Fibroblast of skin of right quadriceps (primary cell): ENCODE measurements at places on chromosomes 1 and 21.
A peak's percentile ranks its signal among the peaks of the same experiment; 100 is the strongest.

- no peak for DNase-seq
Observed at GRCh38 chr21:14751602-14752344, 205.7 kb upstream of the SAMSN1 start.

DNA sequence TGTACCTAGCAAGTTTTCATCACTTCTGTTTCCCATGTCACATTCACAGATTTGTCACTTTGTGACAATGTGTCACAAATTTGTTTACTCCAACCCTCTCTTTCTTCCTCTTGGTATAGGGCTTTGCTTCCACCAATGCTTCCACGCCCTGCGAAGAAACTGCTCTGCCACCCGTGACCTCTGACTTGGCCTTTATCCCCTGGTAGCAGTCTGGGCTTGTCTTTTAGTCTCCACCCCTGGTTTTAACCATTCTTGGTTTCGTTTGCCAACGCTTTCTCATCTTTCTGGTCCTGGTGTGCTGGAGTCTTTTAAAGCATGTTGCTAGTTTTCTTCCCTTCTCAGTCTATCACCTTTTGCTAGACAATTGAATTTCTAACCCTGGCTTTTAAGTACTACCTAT is 8.1 kb downstream of the TACSTD2 start:
- DNase-seq = no peak

GRCh38 chr1:184044603-184045376 is 6.7 kb upstream of the TSEN15 start:
- DNase-seq = no peak

GRCh38 chr1:83769072-83769471 is 229.9 kb downstream of the TTLL7 start:
- no peak for DNase-seq

DNA sequence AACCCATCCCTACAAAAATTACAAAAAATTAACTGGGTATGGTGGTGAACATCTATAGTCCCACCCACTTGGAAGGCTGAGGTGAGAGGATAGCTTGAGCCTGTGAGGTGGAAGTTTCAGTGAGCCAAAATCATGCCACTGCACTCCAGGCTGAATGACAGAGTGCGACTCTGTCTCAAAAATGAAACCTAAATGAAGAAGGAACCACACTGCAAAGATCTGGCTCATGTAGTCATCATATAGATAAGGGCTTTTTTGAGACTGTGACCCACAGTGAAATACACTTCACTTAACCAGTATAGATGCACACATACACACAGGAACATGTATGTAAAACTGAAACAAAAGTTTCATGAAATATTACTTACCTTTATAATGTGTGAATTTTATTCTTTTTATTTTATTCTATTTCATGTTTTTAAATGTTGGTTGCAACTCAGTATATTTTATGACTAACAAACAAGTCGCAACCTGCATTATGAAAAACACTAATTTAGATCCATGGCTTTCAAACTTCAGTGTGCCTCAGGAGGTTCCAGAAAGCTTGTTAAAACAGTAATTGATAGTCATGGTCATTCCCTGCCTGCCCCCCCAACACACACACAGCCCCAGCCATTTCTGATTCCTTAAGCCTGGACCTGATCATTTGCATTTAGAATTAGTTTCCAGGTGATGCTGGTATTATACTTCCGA is 189.5 kb downstream of the PATJ start:
- no peak for DNase-seq

- DNase-seq = peak; percentile 55
Observed at GRCh38 chr1:168623003-168623828, 46.8 kb downstream of the XCL1 start.

- peak; percentile 82 for DNase-seq
Observed at GRCh38 chr21:41167348-41168342, at the start of gene BACE2. Gene BACE2, plus strand, starts transcription at chr21:41168160. Its CDS starts 104 bp downstream, at chr21:41168264.

GRCh38 chr1:31790140-31790539 is 25.7 kb downstream of the SPOCD1 start:
- DNase-seq = no peak

DNA sequence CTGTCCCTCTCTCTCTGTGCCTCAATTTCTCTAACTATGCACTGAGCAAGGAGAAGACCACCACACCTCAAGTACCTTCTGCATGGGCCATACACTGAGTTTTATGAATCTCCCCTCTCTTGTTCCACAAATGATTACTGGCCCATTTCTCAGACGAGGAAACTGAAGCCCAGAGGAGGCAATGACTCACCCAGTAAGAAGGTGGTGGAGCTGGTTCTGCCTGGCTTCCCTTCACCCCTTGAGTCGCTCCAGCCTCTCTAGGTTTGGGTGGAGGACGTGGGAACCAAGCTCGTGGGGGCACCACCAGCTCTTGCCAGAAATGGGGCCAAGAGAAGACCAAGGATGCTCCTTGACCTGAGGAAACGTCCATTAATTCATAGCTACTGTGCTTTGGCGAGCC is 21.3 kb upstream of the RUNX3 start:
- no peak for DNase-seq

DNA sequence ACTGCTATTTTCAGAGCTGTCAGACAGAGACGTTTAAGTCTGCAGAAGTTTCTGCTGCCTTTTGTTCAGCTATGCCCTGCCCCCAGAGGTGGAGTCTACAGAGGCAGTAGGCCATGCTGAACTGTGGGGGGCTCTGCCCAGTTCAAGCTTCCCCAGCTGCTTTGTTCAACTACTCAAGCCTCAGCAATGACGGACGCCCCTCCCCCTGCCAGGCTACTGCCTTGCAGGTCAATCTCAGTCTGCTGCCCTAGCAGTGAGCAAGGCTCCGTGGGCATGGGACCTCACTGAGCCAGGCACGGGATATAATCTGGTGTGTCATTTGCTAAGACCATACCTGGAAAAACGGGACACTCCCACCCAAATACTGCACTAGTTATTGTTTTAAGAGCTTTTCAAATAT is 219.7 kb downstream of the BRINP3 start:
- no peak for DNase-seq

- DNase-seq = no peak
Observed at GRCh38 chr1:89837036-89837481, 16.2 kb downstream of the LRRC8D start.

DNA sequence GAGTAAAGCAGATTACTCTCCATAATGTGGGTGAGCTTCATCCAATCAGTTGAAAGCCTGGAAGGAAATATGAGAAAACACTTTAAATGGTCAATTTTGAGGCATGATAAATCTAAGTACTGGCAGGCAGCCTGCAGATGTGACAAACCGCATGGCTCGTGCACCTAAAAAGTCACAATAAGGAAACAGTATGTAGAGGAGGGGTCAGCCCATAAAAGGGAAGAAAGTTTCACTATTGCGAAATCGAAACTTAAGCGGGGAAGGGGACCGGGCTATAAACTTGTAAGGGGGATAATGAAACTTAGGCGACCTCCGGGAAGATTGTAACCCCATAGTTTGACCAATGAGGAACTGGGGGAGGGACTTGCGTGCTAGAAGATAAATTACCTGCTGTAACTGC is 109.8 kb downstream of the PLPPR4 start:
- no peak for DNase-seq
